NCI-H187 (cell line): ENCODE measurements at places on chromosomes 16 and 17.
A peak's percentile ranks its signal among the peaks of the same experiment; 100 is the strongest.

- DNase-seq = no peak
Measured at GRCh38 chr17:83064732-83065659, 14.4 kb upstream of the METRNL start.

DNA sequence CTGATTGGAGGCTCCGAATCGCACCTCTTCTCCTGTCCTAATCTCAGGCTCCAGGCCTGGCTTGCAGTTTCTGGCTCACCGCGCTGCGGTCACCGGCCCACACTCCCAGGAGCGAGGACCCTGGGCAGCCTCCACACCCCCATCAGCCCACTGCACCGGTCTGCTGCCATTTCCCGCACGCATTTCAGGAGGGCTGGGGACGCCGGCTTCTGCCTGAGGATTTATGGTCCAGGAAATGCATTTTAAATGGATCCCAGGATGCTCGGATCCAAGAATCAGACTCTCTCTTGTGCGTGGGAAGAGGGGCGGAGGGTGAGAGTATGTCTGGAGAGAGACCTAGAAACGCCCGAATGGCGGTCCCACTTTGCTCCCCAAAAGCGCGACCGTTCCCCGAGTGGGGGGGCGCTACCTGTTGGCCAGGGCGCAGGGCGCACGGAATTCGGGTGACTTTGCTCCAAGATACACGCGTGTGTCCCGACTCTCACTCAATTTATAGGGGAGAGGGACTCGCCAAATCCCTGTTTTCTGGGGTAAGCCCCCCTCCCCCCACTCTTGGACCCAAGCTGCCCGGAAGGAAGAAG, 817 bp upstream of the JPH3 start:
- no peak for DNase-seq

DNA sequence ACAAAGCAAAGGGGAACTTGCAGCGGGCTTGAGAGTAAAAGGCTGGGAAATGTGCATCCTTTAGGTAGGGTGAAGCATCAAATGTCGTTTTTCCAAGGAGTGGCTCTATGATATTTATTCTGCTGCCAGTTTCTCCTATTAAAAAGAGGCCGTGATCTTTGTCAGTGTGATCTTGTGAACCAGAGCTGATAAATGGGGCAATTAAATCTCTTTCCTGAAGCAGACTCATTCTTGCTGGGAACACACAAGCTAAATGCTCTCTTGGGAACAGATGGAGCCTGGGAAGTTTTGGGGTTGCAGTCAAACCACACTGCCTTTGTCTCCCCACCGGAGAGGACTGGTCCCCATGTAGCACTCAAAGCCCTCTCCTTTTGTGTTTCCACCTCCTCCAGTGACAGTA, 408.9 kb downstream of the GRIN2A start:
- DNase-seq = peak; percentile 30

GRCh38 chr17:83202002-83203000, 122.9 kb downstream of the METRNL start:
- DNase-seq = no peak

GRCh38 chr16:85622683-85623082, 9.6 kb downstream of the GSE1 start:
- DNase-seq = no peak

DNA sequence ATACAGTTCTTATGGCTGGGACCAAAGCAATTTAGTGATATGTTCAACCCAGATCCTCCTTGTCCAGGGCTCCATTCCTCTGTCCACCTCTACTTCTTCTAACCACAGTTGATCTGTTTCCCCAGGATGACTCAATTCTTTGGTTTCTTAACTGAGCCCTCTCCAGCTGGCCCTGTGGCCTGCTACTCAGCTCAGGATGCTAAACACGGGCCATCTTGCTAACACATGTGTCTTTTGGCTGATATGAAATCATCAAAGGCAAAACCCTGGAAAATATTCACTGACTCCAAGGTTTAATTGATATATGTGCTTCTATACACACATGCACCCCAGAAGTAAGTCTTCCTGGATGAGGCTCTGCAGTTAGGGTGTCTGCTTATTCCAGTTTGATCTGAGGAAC, 43.8 kb downstream of the SHISA6 start:
- no peak for DNase-seq

DNA sequence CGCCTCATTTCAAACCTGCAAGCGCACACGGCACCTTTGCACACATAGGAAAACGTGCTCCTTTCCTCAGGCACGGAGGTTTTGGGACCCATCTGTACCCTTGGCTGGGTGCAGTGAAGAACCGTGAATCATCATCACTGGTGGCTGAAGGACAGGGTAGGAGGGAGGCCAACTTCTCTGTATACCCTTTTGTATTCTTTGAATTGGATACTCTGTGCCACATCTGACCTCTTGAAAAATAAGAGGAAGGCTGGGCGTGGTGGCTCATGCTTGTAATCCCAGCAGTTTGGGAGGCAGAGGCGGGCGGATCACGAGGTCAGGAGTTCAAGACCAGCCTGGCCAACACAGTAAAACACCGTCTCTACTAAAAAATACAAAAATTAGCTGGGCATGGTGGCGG, 11.7 kb downstream of the GPRC5B start:
- DNase-seq = no peak

GRCh38 chr16:89133457-89134127, 38.0 kb upstream of the CDH15 start:
- no peak for DNase-seq

DNA sequence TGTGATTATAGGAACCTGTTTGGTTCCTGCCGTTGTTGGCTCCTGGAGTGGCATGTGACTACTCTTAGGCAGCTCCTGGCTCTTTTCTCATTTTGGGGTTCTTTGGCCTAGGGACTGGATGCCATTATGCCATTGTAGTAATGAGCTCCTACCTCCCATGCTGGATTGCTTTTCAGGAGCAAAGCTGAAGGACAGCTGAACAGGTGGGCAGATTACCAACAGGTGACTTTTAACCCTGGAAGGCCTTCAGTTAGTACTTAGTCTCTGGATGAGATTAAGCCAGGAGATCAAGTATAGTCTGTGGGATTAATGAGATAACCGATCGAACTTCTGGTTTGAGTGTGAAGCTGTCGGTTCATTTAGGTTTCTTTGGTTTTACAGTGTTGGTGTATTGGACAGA, 25.2 kb downstream of the WIPF2 start:
- DNase-seq = no peak

- DNase-seq = no peak
Measured at GRCh38 chr16:22664561-22664997, 149.4 kb upstream of the HS3ST2 start.

DNA sequence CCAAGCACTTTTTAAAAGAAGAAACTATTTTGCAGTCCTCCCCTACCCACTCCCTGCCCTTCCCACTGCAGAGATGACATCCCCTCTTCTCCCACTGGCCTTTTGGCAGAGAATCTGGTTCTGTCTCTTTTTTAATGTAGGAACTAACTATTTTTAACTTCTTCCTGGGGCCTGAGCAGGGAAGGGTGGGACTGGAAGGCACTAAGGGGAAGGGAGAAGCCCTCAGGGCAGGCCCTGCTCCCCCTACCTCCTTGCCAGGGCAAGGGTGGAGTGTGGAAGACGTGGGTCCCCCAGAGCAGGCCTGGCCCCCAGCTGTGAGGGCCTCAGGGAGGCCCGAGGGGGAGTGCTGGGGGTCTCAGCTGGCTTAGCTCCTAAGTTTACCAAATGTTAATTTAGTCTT, 19.5 kb downstream of the UNC13D start:
- no peak for DNase-seq

- DNase-seq = no peak
Measured at GRCh38 chr16:476039-476438, 50.6 kb downstream of the RAB11FIP3 start.

DNA sequence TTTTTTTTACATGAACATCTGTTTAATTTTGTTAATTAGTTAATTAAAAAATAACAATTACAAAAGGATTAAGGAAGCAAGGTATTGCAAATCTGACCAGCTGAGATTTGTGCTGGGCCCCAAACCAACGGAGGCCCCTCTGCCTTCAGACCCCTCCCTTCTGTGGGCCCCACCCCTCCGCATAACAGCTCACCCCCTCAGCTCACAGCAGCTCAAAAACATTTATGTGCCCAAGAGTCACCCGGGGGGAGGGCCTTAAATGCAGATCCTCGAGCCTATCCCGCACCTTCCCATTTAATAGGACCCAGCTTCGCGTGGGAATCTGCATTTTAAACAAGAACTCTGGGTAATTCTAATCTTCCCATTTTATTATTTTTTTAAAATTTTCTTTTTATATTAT, 75.0 kb downstream of the MGAT5B start:
- no peak for DNase-seq

- DNase-seq = no peak
Measured at GRCh38 chr16:27217256-27217655, 13.9 kb downstream of the KDM8 start.

DNA sequence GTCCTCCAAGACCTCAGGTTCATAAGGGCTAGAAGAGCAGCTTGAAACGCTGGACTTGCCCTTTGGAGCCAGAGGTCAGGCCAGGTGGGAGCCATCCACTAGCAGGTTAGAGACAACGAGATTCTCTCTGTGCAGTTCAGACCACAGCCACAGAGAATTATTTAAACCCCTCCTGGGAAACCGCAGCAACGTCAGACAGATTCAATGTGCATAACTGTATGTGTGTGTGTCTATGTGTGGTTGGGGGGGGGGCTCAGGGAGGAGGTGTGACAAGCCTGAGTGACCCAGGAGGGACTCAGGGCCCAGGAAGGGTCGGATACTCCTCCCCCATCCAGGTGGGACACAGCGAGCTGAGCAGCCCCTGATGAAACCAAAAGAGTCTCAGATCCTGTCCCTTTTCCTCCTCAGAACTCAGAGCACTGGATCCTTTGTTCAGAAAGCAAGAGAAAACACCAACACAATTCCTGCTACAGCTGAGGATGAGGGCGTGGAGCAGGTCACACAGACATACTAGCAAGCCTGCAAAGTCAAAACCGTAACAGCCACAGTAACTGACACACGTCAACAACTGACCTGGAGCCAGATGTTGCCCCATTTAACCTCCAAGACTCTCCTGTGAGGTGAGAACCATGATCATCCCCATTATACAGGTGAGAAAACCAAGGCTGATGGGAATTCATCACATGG, 66.8 kb downstream of the XYLT1 start:
- DNase-seq = no peak

DNA sequence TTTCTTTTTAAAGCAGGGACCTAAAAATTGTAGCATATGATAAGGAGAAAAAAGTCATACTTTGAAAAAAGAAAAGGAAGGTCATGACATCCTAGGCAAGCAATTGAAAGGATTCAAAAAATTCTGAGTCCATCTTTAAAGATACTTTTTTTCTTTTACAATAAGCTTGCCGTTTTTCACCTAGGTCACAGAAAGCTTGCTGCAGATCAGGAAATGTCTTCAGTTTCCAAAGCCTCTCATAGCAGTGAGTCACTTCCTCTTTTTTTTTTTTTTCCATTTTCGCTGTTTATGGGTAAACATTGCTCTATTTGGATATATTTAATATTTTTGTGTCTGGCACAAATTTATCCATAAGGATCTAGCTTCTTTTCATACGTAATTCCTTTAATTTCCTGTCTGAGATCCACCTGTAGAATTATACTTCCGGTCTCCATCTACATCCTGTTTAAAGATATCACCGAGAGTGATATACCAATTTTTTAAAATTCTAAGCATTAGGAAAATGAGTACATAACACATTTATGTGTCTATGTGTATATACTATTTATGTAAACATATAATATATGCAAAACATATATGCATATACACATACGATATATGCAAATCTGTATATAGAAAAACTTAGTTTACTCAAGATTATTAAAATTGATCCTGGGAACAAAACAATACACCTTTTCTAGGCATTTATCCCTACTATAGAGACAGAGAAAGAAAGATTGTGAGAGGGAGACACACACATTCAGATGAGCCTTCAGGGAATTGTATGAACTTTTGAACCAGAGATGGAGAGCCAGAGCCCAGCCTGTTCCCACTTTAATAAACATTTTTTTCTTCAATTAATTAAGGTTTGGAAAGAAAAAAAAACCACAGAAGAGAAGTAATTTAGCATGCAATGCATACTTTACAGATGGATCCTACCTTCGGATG, 134.4 kb downstream of the SKAP1 start:
- no peak for DNase-seq

GRCh38 chr16:85329059-85329812, 217.0 kb upstream of the CIBAR2 start:
- no peak for DNase-seq

DNA sequence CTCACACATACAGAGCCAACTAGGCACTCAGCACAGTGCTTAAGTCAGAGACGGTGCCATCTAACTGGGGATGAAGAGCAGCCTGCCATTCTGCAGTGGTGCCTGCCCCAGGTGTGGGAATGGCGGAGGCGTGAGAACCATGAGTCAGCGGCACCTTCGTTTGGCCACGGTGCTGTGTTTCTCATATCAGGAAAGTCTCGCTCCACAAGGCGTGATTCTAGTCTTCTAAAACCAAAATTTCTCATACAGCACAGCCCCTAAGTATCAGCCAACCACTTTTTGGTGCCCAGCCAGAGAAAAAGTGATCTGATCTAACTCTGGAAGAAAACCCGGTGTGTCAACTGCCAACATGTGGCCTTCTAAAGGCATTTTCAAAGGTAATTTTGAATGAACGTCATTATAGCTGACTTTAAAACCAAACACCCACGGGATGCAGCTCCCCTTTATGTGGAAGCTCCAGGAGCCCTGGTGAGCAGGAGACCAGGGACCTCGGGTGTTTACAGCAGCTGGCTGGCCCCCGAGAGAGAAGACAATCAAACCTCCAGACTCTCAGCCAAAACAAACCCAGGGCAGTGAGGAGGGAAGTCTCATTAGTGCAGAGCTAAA, 54.6 kb downstream of the ABCC12 start:
- no peak for DNase-seq

- no peak for DNase-seq
Measured at GRCh38 chr16:72895951-72896350, 152.0 kb downstream of the ZFHX3 start.
